ENCODE measurements at places on chromosomes 16 and 17.

GRCh38 chr16:67917852-67918236 is 13.8 kb downstream of the CTRL start:
- DNase-seq, result peak; percentile 91

DNA sequence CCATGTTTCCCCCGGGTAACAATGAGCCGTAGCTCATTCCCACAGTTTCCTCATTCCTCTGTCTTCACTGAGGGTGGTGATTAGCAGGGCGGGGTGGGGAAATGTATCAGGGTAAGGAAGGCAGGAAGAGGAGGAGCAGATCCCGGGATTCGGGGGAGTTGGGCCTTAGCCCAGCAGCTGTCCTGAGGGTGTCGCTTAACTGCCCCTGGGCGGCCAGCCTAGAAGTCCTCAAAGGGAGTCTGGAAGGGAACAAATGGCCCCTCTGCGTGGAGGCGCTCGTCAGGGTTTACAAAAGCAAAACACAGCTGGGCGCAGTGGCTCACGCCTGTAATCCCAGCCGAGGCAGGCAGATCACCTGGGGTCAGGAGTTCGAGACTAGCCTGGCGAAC is 14.3 kb downstream of the MLYCD start:
- no peak for DNase-seq

DNA sequence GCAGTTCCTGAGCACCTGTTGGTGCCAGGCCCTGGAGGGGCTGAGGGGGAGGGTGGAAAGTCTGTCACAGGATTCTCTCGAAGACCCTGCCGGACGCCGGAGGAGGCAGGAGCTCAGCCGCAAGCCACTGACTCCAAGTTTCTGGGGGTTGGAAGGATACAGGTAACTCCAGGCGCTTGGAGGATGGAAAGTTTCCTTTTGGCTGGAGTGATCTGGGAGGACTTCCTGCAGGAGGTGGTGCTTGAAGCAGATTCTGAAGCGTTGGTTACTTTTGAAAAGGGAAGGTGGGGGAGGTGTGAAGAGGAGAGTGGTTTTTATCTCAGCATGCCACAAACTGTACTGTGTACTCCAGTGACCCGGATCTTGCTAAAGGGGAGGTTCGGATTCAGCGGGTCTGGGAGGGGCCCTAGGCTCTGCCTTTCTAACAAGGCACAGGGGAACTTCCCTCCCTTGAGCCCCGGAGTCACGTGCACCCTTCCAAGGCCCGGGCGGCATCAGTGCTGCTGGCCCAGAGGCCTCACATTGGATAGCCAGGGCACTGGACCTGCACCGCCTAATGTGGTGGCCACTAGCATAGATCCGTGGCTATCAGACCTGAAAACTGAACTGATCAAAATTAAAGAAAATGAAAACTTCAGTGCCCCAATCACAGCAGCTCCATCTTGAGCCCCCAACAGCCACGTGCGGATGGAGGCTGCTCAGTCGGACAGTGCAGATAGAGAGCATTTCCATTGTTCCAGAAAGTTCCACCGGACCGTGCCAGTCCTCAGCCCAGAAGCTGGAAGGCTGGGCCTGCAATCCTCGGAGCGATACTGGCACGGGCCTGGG is 42.2 kb upstream of the GSE1 start:
- DNase-seq, result no peak

- DNase-seq, result no peak
Observed at GRCh38 chr16:530111-530817, 2.8 kb downstream of the CAPN15 start.

GRCh38 chr17:51132964-51133319 is 12.3 kb upstream of the SPAG9 start:
- DNase-seq, result no peak

GRCh38 chr17:45828171-45828570 is 16.5 kb upstream of the SPPL2C start:
- no peak for DNase-seq

GRCh38 chr17:10758062-10758461 is 28.2 kb upstream of the TMEM220 start:
- DNase-seq, result no peak

DNA sequence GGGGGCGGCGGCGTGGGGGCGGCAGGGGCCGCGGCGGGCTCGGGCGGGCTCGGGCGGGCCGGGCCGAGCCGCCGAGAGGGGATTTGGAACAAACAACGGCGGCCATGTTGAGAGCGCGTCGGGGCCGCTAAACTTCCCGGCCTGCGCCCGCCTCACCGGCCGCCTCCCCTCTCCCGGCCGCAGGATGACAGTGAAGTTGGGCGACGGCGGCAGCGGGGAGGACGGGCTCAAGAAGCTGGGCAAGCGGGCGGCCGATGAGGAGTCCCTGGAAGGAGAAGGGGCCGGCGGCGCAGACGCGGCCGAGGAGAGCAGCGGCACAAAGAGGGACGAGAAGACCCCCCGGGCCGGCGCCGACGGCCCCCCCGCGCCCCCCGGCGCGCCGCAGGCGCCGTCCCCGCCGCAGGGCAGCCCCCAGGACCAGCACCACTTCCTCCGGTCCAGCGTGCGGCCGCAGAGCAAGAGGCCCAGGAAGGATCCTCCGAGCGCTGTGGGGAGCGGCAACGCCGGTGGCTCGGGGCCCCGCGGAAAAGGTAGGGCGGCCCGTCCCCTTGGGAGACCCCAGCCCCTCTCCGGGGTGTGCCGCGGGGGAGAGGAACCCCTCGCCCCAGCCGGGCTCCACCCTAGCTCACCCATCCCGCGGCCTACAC is 2.4 kb downstream of the CRAMP1 start:
- DNase-seq, result peak; percentile 82

DNA sequence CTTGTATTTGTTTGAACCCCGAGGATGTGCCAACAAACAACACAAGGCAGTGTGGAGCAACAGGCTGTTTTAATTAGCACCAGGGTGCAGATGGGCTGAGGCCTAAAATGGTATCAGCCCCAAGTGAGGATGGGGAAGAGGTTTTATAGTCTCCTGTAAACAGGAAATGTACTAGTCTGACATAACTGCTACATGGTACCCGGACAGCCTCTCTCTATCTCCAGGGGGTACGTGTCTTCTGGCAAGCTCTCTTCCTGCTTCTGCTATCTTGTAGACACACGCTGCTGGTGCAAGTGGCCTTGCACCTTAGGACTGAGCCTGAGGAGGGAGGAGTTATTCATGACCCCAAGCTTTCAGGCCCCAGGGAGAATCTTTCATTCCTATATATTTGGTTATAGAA is 2451.0 kb downstream of the TP53TG3F start:
- no peak for DNase-seq

DNA sequence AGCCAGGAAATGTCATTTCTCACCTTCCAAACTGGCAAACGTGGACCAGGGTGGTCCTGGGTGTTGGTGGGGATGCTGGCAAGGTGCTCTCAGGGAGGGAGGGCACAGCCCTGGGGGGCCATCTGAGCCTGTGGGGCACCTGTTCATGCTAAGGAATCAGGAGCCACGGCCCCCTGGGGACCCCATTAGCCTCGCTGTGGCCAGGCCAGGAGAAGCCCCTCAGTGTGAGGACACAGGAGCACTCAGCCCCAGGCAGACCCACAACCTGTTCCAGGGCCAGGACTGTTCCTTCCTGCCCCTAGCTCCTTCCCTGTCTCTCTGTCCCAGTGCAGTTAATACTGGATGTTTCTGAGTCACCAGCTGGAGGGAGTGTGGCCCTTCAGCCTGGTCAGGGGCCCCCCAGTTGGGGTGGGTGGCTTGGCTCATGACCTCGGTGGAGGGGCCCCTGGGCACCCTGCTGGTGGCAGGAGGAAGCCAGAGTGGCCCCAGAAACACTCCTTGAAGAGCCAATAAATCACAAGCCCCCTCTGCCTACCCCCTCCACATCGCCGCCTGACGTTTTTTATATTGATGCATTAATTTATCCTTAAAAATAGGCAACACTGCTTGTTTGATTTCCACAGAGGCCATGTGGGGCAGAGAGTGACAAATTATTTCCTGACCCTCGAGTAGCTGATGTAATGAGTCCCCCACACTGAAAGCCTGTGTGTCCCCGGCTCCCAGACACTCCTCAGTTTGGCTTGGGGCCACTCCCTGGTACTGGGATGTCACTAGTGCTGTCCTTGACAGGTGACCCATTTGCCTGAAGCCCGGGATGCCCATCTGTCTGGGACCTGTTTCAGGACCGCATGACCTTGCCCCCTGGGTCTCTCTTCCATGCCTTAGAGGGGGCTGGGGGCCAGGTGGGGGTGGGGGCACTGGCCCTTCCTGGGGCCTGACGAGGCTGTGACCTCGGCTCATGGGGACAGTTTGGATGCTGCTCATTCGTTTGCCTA is 22.3 kb downstream of the ACTG1 start:
- DNase-seq, result no peak

GRCh38 chr16:89602273-89602951 is 11.0 kb upstream of the DPEP1 start:
- peak; percentile 94 for DNase-seq

DNA sequence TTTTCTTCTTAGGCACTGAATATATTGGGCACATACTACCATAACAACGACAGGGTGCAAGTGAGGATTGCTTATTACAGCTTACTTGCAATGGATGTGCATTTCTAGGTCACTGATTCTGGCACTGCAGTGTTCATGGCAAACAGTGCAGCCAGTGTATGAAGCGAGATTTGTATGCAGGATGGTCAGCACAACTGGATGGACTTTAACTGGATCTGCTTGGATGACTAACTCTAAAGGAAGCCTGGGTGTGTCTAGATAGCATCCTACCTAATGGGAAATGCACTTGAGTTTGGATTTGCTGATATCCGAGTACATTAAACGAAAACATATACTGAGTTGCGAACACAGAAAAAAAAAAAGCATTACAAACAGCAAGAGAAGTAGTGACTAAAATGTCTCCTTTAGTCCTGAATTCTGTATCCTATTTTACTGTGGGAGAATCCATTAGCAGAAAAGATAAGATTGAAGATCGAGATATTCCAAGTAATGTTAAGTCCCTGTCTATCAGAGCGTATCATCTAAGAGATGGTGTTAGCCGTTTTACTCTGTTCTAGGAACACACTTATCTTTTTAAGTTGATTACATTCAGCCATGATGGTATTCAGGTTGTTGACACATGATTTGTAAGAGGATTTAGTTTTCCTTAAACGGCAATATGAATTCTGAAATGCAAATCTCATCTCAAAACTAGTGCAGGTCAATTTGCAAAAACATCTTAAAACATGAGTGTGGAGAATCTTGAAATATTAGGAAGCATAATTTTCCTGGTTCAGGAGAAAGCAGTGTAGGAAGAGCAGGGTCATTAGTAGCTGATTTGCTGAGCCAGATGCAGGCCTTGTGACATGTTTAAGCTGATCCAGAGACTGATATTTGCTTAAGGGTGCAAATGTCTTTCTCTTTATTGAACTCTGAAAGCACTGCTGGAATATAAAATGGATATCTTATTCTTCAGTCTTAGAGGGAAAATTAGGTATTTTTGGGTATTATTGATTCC is 142.6 kb upstream of the CPHXL start:
- DNase-seq, result no peak

- no peak for DNase-seq
Observed at GRCh38 chr17:279776-280175, 72.8 kb downstream of the RPH3AL start.

DNA sequence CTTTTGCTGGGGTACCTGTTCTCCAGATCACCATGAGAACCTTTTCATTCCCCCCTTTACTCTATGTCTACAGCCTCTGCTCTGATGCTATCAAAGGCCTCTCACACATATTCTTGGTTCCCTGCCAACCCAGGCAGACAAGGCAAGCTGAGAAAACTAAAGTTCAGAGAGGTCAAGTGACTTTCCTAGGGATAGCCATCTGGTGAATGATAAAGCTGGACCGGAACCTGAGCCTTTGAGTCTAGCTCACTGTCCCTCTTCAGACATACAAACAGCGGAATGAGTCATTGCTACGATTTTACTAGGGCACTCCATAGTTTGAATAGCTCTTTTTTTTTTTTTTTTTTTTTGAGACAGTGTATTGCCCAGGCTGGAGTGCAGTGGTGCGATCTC is 73.3 kb downstream of the XYLT1 start:
- DNase-seq, result peak; percentile 88

DNA sequence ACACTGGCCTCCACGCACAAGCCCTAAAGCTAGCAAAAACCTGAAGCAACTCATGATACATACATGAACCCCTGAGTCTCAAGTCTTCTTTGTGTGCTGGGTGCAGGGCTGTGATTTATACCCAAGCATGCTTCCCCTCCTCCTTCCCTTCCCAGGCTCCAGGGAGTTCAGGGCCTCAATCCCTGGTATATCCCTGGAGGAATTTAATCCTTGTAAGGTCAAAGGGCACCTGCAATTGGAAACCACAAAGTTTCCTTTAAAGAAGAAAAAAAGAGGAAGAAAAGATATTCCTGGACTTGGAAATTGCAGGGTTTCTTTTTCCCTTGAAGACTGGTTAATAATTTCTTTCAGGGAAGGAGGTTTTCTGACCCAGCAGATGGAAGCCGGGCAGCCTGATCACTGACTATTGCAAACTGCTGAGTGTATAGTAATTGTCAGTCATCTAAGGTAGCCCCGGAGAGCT is 182.3 kb downstream of the AATF start:
- peak; percentile 17 for DNase-seq

GRCh38 chr16:11071829-11072228 is 127.5 kb downstream of the CLEC16A start:
- no peak for DNase-seq

Data from hepatic stellate cell (primary cell).